ENCODE measurements at places on chromosomes 12 and 14.

DNA sequence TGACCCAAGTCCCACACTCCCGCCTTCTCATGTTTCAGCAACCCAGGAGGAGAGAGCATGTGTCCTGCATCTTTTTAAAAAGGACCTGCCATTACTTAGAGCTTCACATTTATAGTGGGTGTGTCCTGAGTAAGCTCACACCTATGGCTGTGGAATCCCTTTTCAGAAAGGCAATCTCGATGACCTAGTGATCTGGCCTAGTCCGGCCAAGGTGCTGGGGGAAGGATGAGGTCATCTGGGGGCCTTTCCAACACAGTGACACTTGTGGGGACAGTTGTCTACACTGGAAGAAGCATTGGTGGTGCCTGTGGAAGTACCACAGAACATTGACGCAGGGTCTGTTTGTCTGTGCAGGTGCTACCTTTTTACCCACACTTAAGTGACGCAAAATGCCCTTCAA is 8.2 kb downstream of the TCP11L2 start:
- no peak for DNase-seq

- DNase-seq: no peak
Measured at GRCh38 chr12:124916374-124917134, 2.1 kb upstream of the UBC start.

- no peak for DNase-seq
Measured at GRCh38 chr12:100984796-100985195, 190.2 kb downstream of the ANO4 start.

DNA sequence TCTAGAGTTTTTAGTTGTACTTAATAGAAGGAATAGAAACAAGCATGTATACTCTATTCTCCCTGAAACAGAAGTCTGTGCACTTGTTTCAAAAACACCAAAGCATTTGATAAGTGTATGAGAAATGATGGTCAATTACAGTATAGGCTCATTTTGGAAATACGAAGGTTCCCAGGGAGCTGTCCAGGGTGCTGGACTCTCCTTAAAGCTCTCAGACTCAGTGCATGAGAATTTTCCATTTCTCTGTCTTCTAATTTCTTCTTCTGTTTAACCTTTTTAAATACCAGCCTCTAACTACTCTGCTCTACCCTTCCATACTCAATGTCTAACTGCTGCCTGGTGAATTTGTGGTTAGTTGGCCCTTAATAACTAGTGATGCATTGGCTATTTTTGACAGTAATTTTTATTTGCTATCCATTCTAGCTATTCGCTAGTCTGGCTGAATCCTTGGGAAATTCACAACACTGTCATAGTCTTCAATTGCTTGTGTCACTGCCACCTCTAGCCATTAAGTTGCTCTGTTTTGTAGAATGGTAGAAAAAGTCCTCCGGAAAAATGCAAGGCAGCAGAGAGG is 229.2 kb downstream of the NRXN3 start:
- DNase-seq: no peak

GRCh38 chr14:22865424-22866405 is 5.8 kb upstream of the LRP10 start:
- DNase-seq: no peak

DNA sequence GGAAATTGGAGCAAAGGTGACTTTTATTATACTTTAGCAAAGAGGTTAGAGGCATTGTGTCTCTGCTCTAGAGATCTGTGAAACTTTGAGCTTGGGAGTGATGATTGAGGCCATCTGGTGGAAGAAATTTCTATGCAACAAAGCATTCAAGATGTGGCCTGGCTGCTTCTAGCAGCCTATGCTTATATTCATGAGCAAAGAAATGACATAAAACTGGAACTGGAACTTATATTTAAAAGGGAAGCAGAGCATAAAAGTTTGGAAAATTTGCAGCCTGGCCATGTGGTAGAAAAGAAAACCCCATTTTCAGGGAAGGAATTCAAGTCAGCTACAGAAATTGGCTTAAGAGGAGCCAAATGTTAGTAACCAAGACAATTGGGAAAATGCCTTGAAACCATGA is 70.4 kb downstream of the SDR9C7 start:
- DNase-seq: no peak

GRCh38 chr12:1185460-1186182 is 194.6 kb downstream of the ERC1 start:
- DNase-seq: no peak

DNA sequence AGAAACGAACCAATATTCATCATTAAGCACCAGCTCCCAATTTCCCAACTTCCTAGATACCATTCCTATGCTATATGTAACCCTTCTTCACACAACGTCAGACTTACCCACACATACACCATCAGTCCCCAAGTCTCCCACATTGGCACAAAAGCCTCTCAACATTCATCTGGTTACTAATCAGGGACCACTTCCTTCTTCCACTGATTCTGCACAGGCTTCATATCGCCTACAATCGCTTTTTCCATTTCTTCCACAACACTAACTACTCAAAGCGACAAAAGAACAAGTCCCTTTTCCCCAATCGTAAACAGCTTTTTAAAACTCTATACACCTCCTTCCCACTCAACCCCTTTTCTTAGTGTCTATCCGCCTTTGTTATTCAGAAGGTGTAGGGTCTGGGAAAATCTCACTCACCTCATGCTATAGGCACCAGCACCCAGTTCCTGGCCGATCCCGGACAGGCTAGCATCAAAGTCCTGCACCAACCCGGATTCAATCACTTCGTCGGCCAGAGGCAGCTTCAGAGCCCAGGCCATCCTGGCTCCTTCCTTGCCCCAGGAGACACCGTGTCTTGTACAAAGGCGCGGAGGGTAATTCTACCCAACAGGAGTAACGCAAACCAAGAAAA is 936 bp downstream of the TFCP2 start:
- no peak for DNase-seq

DNA sequence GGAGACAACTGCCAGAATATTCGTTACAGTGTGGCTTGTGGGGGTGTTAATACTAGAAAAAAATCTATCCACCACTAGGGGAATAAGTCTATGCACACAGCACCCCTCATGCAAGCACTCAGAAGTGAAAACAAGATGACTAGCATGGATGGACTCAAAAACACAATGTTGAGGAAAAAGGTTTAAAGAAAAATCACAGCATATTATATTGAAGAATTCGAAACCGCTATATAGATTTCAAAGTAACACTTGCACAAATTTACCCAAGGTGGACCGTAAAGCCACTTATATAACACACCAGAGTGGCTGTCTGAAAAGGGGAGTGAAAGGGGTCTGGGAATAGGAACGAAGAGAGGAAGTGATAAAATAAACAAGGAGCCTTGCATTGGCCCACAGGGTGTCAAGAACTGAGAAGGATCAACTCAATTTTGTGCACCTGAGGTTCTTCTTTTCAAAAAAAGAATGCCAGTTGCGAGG is 544 bp downstream of the ABCD4 start:
- no peak for DNase-seq

- DNase-seq: no peak
Measured at GRCh38 chr14:68487805-68488590, 304.9 kb downstream of the ZFP36L1 start.
